ENCODE measurements at places on chromosomes 6 and 20. TPM values are rescaled to one million over a fixed set of nuclear protein-coding genes. Genes with fewer than 3 reads are reported as not detected.

NT5DC1 gene
- total RNA-seq: 42.9 TPM

SLC16A10 gene
- total RNA-seq: 12.2 TPM

MYLIP gene
- 43.9 TPM for total RNA-seq

SEL1L2 gene
- not detected for total RNA-seq

RNF144B gene
- 24.2 TPM for total RNA-seq

ELOVL4 gene
- total RNA-seq: 3.3 TPM

DNA sequence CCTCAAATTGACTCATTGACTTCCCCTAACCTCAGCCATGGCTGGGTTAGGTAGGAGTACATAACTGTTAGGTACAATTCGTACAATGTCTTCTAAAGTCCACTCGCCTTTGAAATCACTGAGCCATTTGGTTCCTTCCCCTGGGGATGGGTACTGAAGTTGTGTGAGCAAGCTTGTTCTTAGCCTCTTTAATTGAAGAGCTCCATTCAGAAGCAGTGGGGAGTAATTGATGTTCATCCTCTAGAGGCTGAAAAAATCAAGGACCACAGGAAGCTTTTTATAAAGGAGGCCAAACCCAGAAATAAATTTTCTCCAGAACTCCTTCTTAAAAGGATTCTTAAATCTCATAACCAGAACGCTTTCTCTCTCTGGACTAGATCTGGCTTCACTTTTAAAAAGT lies 60.6 kb downstream of the ANKS1A start:
- H3K4me3 ChIP-seq: no peak overlapping the region
- DNase-seq: no peak
- H3K27ac ChIP-seq: no peak overlapping the region
- H3K36me3 ChIP-seq: no peaks in the 10 kb centered on the region

- H3K4me1 ChIP-seq: peaks cover 1% of the 10 kb centered on the region
- H3K4me3 ChIP-seq: no peak overlapping the region
- no peaks in the 10 kb centered on the region for H3K36me3 ChIP-seq
- H3K27ac ChIP-seq: no peak overlapping the region
- no peaks in the 10 kb centered on the region for H3K27me3 ChIP-seq
- no peak for DNase-seq
Measured at GRCh38 chr20:47606983-47607613, 105.4 kb downstream of the NCOA3 start.

- H3K27ac ChIP-seq: no peak overlapping the region
- no peak for DNase-seq
- H3K27me3 ChIP-seq: no peaks in the 10 kb centered on the region
- H3K4me3 ChIP-seq: no peak overlapping the region
Measured at GRCh38 chr6:150169609-150170008, 26.8 kb downstream of the PPP1R14C start.

DNA sequence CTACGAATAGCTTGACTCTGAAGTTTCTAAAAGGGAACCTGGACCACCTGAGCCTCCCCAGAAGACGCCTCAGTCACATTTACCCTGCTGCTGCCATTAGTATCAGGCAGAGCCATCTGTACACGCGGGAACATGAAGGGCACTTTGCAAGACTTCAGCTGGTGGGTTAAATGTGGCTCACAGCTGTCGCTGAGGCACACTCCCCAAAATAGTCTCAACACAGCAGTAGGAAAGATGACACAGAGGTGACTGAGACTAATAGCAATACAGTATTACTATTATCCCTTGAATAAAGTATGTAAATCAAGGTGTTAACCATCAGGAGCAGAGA lies 29.0 kb downstream of the PSMB1 start:
- H3K27me3 ChIP-seq: no peaks in the 10 kb centered on the region
- DNase-seq: no peak
- no peak overlapping the region for H3K4me3 ChIP-seq
- no peaks in the 10 kb centered on the region for H3K36me3 ChIP-seq
- no peak overlapping the region for H3K27ac ChIP-seq
- H3K4me1 ChIP-seq: no peaks in the 10 kb centered on the region

DNA sequence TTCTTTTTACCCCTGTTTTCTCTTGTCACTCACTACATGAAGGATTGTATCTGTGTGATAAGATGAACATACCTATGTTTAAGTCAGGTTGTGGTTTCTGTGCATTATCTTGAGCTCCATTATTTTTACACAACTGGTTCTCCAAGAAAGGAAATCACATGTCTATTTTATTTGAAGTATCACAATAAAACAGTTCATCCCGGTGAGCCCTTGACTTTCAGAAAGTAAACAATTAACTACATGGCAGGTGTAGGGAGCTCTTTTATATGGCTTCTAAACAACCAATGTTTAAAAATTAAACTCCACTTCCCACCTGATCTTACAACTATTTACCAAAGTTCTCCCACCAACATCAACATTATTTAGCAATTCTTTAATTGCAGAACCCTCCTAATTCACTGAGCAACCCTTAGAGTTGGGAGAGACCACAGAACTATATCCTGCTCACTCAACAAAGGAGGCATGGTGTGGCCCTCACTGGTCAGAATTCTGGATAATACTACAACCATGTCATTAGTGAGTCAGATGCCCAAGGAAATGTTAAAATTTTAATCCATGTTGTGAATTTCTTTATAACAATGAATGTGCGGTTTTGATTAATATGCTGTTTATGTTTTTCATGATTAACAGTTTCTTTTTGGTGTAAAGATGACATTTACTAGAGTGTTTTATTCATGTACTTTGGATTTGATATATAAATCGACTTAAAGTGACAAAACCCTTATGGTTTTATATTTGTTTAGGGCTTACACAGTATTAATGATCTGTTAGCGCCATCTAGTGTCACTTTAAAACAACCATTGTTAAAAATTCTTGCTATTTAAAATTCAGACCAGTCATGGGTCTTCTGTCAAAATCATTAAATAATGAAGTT lies 50.0 kb upstream of the SCGN start:
- peaks cover 4% of the 10 kb centered on the region for H3K36me3 ChIP-seq
- no peak overlapping the region for H3K4me3 ChIP-seq
- DNase-seq: no peak
- no peak overlapping the region for H3K27ac ChIP-seq
- no peaks in the 10 kb centered on the region for H3K4me1 ChIP-seq

- peak overlapping the region; percentile 80 for H3K27ac ChIP-seq
- H3K27me3 ChIP-seq: no peaks in the 10 kb centered on the region
- peak overlapping the region; percentile 52 for H3K4me3 ChIP-seq
- H3K4me1 ChIP-seq: no peaks in the 10 kb centered on the region
- DNase-seq: peak; percentile 92
- no peaks in the 10 kb centered on the region for H3K36me3 ChIP-seq
Measured at GRCh38 chr6:26521600-26522391, 16.4 kb upstream of the HMGN4 start.

GRCh38 chr6:30834646-30835045 lies 49.7 kb upstream of the DDR1 start:
- no peaks in the 10 kb centered on the region for H3K4me1 ChIP-seq
- no peaks in the 10 kb centered on the region for H3K36me3 ChIP-seq
- no peak overlapping the region for H3K27ac ChIP-seq
- H3K4me3 ChIP-seq: no peak overlapping the region
- no peaks in the 10 kb centered on the region for H3K27me3 ChIP-seq

DNA sequence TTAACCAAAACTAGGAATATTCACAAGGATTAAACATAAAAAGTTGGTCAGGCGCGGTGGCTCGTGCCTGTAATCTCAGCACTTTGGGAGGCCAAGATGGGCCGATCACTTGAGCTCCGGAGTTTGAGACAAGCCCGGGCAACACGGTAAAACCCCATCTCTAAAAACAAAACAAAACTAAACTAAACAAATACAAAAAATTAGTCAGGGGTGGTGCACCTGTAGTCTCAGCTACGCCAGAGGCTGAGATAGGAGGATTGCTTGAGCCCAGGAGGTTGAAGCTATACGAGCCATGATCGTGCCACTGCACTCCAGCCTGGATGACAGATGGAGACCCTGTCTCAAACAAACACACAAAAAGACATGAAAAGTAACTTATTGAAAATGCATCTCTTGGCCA lies 3.2 kb downstream of the PSORS1C2 start:
- H3K27ac ChIP-seq: no peak overlapping the region
- no peak for DNase-seq
- H3K36me3 ChIP-seq: no peaks in the 10 kb centered on the region
- no peaks in the 10 kb centered on the region for H3K4me1 ChIP-seq
- no peaks in the 10 kb centered on the region for H3K27me3 ChIP-seq
- H3K4me3 ChIP-seq: no peak overlapping the region

GRCh38 chr6:108157234-108157980 lies 8.4 kb upstream of the NR2E1 start:
- H3K4me3 ChIP-seq: peak overlapping the region; percentile 19
- no peak for DNase-seq
- no peaks in the 10 kb centered on the region for H3K27me3 ChIP-seq
- no peak overlapping the region for H3K27ac ChIP-seq
- H3K4me1 ChIP-seq: no peaks in the 10 kb centered on the region

- H3K4me3 ChIP-seq: no peak overlapping the region
- no peaks in the 10 kb centered on the region for H3K27me3 ChIP-seq
- H3K36me3 ChIP-seq: no peaks in the 10 kb centered on the region
- no peak for DNase-seq
- peaks cover 4% of the 10 kb centered on the region for H3K4me1 ChIP-seq
Measured at GRCh38 chr6:166624275-166624674, 2.8 kb downstream of the RPS6KA2 start.

DNA sequence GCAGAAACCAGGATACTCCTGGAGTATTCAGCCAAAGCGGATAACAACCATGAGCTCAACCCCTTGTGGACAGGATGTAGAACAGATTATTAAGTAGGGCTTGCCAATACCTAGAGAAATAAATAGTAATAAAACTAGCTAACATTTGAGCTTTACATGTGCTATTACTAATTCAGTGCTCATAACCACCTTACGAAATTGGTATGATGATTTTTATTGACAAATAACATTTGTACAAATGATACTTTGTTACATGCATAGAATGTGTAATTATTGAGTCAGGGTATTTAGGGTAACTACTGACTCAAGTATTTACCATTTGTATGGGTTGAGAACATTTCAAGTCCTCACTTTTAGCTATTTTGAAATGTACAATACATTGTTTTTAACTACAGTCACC lies 287.9 kb downstream of the CDC5L start:
- H3K27me3 ChIP-seq: no peaks in the 10 kb centered on the region
- no peaks in the 10 kb centered on the region for H3K4me1 ChIP-seq
- H3K4me3 ChIP-seq: no peak overlapping the region
- DNase-seq: no peak
- no peak overlapping the region for H3K27ac ChIP-seq

DNA sequence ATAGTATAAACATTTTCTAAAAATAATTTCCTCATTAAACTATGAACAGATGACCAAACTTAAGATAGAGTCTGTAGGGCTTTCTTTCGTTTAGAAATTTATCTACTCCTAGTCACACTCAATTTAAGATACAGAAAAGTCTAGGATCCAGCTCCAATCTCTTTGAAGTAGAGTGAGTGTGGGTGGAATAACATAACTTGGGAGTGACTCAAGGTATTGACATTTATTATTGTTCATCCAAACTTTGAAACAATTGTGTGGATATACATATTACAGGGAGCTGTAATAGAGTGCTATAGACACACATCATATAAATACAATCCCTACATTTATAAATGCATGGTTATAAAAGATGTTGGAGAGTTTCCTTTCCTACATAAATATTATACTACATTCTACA lies 715.2 kb upstream of the MANEA start:
- H3K27ac ChIP-seq: no peak overlapping the region
- H3K27me3 ChIP-seq: no peaks in the 10 kb centered on the region
- DNase-seq: no peak
- no peak overlapping the region for H3K4me3 ChIP-seq
- no peaks in the 10 kb centered on the region for H3K36me3 ChIP-seq
- no peaks in the 10 kb centered on the region for H3K4me1 ChIP-seq

DNA sequence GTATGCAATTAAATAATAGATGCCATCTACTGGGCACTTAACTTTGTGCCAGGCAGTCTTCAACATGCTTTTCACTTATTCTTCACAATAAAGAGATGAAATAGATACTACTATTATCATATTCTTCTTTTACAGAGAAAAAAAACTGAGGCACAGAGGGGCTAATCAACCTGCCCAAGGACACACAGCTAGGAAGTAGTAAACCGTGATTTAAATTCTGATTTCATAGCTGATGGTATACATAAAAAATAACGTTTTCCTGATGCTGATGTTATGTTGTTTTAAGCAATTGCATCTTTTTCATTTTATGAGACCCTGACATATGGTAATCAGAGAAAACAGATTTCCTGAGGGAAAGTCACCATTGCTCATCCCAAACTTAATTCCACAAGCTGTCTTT lies 45.1 kb upstream of the ATXN1 start:
- H3K4me3 ChIP-seq: no peak overlapping the region
- H3K4me1 ChIP-seq: no peaks in the 10 kb centered on the region
- no peaks in the 10 kb centered on the region for H3K36me3 ChIP-seq
- DNase-seq: no peak
- H3K27ac ChIP-seq: no peak overlapping the region
- H3K27me3 ChIP-seq: no peaks in the 10 kb centered on the region

GRCh38 chr6:36068012-36068392 lies 40.4 kb downstream of the MAPK14 start:
- H3K27ac ChIP-seq: no peak overlapping the region
- H3K27me3 ChIP-seq: no peaks in the 10 kb centered on the region
- DNase-seq: no peak
- H3K4me1 ChIP-seq: peaks cover 3% of the 10 kb centered on the region
- H3K36me3 ChIP-seq: no peaks in the 10 kb centered on the region

DNA sequence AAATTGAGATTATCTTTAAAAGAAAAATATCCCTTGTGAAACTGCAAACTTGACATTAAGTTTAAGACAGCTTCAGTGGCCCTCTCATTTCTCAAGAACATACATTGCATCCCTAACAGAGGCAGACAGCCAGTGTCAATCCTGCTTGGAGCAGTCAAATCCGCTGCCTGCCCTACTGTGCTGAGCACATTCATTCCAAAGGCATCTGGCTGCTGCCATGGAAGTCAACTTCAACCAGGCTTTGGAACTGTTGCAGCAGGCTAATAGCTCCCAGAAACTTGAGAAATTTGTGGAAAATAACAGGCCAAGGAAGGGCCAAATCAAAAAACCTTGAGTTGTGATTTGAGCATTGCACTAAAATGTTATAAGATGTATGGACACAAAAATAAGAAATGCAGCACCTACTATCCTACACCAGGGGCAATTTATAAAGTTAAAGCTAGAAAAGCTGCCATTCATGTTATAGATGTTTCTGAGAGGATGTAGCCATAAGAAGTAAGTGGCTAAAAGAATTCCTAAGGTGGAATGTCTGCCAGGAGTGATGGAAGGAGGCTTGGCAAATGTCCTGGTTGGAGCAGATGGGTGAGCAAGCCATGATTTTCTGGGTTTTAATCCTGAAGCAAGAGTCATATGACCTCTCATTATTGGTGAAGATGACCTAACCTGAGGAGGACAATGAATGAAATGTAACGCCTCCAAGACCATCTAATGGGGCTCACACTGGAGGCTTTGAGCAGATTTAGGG lies 31.4 kb upstream of the HAO1 start:
- H3K27ac ChIP-seq: no peak overlapping the region
- no peaks in the 10 kb centered on the region for H3K36me3 ChIP-seq
- no peak for DNase-seq
- no peaks in the 10 kb centered on the region for H3K27me3 ChIP-seq
- H3K4me1 ChIP-seq: no peaks in the 10 kb centered on the region
- no peak overlapping the region for H3K4me3 ChIP-seq

Measured in aorta (tissue), 5 donors.